GM03348 (cell line): ENCODE measurements at places on chromosomes 13 and 19.

GRCh38 chr19:41847351-41848105, 2.7 kb downstream of the DMRTC2 start:
- peak; percentile 4 for DNase-seq

- DNase-seq = peak; percentile 29
Observed at GRCh38 chr13:49367640-49368422, 76.0 kb downstream of the CAB39L start.

DNA sequence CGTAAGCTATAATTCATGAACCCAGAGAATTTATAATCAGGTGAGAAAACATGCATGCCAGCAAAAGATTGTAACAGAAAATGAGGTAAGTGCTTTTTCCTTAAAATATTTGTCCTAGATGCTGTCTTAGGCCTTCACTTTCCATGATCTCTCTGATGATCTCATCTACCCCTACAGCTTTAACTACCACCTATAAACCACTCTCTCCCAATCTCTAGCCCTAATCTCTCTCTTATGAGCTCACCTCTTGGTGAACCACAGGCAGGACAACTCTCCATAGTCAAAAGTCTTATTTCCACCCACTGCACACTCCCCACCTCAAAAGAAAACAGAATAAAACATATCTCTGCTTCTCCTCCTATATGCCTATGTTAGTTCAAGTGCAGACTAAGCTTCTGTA, 137.1 kb downstream of the SLC7A1 start:
- no peak for DNase-seq

- DNase-seq = no peak
Observed at GRCh38 chr13:110498765-110499164, 62.8 kb downstream of the RAB20 start.

DNA sequence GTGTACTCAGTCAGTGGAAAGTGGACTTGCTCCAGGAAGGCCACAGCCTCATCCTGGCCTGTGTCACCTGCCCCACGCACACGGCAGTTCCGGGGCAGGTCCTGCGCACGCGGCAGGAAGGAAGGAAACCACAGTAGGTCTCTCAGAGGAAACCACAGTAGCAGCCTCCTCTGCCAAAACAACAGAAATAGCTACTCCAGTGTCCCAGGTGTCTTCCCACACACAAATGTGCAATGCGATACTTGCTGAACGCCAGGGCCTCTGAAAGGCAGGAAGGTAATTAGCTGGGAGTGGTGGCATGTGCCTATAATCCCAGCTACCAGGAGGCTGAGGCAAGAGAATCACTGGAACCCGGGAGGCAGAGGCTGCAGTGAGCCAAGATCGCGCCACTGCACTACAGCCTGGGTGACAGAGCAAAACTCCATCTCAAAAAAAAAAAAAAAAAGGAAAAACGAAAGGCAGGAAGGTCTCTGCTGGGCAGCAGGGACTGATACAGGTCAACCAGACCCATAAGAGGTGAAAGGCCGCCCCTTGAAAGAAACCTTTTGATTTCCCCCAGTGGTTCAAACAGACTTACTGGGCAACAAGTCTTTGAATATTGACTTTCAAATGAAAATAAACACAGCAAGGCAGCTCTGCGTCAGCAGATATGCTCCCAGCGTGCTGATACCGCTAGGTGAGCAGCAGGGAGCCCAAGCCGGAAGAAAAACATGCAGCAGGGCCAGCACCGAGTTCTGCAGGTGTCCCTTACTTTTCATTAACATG, 49.5 kb downstream of the CRYL1 start:
- DNase-seq = no peak

DNA sequence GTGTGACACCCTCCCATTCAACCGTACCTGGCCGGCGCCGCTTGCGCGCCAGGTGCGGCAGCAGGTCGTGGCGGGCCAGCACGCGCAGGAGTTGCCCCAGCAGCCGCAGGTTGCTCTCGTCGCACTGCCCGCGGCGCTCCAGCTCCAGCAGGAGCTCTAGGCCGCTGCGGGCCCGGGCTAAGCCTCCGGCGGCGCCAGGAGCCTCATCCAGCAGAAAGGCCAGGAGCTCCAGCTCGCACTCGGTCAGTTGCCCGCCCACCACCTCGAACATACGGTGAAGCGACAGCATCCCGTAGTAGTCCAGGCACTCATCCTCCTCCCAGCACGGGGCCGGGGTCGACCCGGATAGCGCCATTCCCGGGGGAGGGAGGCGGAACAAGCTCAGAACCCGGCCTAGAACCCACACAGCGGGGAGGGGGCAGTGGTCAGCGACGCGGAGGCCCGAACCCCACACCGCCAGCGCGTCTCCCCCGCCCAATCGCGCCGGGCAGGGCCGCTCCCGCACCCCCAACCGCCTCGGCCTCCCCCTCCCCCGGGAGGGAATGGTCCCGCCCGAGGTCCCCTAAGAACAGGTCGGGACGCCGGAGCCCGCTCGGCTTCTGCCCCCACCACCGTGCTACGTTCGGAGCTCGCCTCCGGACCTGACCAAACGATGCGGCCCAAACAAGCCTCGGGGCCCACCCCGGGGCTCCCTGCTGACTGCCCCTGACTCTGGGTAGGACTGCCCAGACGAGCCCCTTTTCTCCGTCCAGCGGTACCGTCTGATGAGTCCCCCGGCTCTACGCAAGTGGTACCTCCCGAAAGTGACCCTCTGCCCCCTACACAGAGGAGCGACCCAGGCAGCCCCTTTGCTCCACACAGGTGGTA, 591 bp downstream of the DEDD2 start:
- DNase-seq = peak; percentile 78

- no peak for DNase-seq
Observed at GRCh38 chr19:2361246-2362045, 1.4 kb downstream of the TMPRSS9 start.

DNA sequence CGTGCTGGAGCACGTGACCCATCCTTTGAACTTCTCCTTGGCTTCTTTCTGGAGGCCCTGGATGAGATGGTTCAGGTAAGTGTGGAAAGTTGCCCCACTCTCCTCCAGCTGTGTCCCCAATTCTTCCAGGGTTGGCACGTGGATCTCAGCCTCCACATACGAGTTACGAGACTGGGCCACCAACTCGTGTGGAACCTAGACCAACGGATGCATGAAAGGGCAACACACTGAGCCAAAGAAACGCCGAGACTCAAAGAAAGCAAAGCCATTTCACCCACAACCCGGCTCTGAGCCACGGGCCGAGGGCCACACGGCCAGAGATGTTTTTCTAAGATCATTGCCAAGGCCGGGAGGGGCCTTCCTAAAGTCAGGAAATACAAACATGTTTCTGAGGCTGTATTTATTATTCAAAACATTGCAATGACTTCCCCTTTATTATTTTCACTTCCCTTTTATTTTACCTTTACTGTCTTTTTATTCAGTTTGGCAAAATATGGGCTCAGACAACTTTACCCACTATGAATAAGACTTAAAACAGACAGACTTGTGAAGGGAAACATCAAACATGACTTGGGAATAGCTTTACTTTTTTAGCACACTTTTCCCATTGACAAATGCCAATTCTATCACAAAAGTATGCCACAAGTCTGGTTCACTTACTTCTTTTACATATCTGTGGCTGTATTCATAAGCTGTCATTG, 94.6 kb downstream of the KL start:
- DNase-seq = peak; percentile 46

GRCh38 chr19:49125025-49125731, 5.8 kb downstream of the PPFIA3 start:
- DNase-seq = no peak
